BJ (cell line): ENCODE measurements at places on chromosomes 6 and 20.

DNA sequence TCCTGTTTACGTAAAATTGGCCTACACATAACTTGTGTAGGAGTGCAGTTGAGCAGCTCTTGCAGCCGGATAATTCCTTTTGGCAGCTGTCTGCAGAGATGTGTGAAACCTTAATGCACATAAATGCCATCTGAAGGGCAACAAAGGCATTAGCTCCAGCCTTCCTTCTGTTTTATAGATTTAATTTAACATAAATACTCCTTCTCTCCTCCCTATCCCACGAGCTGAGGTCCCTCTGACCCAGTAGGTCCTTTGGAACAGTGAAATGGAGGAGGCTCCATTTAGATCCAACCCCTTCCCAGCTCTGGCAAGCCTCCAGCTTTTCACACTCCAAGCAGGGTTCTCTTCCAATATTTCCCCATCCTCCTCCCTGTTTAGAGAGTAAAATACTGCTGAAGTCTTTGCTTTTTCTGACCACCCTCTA is 6.5 kb downstream of the PLEKHG1 start:
- no peak for DNase-seq

- no peak for DNase-seq
These were observed 3.7 kb upstream of the BEND6 start for GRCh38 chr6:56951049-56951831.

DNA sequence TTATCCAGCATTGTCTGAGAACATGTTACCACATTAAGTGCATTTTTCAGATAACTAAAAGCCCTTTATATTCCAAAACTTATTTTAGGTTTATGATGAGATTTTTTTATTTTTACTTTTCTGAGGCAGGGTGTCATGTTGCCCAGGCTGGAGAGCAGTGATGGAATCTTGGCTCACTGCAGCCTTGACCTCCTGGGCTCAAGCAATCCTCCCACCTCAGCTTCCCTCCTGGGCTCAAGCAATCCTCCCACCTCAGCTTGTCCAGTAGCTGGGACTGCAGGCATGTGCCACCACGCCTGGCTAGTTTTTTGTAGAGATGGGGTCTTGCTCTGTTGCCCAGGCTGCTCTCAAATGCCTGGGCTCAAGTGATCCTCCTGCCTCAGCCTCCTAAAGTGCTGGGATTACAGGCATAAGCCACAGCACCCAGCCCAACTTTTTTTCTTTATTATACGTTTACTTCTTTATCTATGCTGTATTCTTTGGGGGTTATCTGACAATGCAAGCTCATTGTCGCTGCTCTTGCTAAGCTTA is 6.2 kb downstream of the DYNLT1 start:
- DNase-seq: no peak

GRCh38 chr20:59002874-59003399 is 4.1 kb downstream of the CTSZ start:
- DNase-seq: no peak

- DNase-seq: no peak
These were observed 109.2 kb downstream of the CDYL start for GRCh38 chr6:4885341-4885933.

GRCh38 chr20:37907677-37908401 is 4.9 kb downstream of the VSTM2L start:
- DNase-seq: peak; percentile 38

- DNase-seq: no peak
These were observed at the start of gene NNAT for GRCh38 chr20:37521061-37521771. Gene NNAT (plus strand): TSS chr20:37521250. CDS start chr20:37521332, 82 bp downstream.

DNA sequence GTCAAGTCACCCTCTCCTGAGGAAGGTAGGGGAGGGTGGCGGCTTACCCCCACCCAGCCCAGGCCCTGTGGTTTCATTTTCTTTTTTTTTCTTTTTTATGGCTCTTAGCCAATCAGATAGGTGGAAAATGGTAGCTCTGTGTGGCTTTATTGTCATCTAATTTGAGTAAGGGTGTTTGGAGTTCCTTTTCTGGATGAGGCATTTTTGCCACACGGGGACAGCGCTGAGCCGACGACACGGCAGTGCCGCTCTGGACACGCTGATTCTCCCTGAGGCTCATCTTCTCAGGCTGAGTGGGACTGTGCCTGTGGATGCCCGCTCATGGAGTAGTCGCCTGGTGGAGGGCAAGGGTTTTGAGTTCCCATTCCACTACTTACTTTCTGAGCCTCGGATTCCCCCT is 37.6 kb upstream of the ANGPT4 start:
- no peak for DNase-seq

DNA sequence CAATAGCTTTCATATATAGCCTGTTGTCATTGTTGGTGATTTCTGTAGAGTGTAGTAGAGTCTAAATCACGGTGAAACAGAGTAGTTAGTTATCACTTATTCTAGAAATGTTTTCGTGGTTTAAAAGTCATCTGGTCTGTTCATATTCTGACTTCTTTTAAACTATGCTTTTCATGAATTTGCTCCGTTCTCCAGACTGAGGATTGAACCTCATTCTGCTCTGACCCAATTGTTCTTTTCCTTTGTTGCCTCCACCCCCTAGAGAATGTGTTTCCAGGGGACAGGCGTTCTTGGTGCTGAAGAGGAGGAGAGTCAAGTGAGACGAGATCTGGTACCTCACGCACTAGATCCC is 748 bp upstream of the ZNF292 start:
- no peak for DNase-seq

DNA sequence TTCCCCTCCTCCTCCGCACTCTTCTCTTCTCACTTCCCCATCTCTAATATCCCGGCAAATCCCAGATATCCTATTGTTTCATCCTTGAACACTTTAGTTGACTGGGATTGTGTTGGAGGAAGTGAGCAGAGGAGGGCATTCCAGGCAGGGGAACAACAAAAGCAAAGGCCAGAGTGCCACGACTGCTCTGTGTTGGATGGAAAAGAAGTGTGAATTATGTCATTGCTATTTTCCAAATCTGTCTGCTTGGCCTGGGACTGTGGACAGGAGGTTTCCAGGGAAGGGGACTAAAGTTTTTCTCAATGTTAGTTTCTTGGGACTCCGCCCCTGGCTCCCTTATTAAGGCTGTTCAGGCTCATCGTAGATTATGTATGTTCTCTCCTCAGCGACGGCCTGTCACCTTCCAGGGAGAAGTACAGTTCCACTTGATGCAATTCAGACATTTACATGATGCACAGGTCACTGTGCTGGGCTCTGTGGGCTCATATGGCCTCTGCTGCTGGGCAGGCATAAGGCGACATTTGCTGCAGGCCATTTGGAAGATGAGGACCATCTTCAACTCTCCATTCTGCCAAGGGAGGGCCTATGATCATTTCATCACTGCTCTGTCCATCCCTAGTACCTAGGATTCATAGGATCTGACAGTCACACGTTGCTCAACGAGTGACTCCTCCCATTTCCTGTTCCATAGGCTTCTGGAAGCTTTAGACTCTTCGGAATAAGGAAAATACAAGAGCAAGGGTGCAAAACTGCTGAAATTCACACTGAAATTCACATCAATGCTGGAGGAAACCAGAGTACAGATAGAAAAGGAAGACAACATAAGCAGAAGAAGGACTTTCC is 99.1 kb upstream of the KCNK16 start:
- no peak for DNase-seq

DNA sequence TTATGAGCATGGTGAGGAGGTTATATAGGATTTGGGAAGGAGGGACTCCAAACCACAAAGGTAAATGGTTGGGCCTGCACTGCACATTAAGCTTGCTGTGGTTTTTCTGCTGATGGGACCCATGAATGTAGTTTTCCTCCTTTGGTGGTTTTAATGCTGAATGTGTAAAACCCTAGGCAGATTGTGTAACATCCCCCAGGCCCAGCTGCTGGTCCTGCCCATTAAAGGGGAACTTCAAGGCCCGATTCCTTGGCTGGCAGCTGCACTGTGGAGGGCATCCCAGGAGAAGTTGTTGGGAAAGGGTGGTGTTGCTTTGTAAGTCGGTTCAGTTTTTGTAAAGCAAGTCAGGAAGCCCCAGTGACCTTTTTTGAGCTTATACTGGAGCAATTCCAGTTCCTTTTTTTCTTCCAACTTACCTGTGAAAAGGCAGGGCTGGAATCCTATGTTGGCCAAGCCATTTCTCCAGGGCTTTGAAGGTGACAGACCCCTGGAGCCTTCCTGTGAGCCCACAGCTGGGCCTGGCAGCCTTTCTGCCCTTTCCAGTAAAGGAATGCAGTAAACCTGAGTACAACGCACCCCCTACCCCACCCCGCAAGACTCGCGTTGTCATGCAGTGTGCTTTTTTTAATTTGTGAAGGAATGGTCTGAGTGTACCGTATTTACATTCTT is 43.1 kb upstream of the NAA20 start:
- peak; percentile 51 for DNase-seq
